Stromal cell of bone marrow (primary cell): ENCODE measurements at places on chromosomes 6 and 20.

DNA sequence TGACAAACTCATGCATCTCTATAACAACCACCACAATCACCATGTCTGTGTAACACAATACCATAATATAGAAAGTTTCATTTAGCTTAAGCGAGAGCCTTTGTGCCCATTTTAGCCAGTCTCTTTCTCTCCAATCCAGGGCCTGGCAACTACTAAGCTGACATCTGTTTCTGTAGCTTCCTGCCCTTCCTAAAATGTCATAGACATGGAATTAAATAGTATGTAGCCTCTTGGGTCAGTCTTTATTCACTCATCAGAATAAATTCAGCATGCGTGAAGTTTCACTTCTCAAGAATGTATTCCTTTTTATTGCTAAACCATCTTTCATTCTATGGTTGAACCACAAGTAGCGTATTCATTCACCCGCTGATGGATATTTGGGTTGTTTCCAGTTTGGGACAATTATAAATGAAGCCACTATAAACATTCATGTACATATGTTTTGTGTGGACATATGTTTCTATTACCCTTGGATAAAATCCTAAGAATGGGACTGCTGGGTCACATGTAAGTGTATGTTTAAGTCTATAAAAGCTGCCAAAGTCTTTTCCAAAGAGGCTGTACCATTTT, 1.7 kb upstream of the TREM2 start:
- DNase-seq: no peak

DNA sequence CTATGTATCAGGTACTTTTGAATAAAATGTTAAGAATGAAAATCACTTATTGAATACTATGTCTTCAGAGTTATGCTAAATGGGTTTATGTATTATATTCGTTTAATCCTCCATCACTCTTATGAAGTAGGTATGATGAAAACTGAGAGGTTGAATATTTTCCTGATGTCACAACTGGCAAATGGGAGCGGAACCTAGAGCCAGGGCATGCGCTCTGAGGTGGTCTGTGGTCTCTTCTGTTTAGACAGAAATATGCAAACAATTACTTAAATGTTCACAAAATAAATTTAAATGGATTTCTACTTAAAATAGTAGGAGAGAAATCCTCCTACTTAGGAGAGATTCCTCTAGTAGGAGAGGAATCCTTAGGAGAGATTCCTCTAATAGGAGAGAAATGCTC, 21.3 kb upstream of the UTRN start:
- DNase-seq: no peak

DNA sequence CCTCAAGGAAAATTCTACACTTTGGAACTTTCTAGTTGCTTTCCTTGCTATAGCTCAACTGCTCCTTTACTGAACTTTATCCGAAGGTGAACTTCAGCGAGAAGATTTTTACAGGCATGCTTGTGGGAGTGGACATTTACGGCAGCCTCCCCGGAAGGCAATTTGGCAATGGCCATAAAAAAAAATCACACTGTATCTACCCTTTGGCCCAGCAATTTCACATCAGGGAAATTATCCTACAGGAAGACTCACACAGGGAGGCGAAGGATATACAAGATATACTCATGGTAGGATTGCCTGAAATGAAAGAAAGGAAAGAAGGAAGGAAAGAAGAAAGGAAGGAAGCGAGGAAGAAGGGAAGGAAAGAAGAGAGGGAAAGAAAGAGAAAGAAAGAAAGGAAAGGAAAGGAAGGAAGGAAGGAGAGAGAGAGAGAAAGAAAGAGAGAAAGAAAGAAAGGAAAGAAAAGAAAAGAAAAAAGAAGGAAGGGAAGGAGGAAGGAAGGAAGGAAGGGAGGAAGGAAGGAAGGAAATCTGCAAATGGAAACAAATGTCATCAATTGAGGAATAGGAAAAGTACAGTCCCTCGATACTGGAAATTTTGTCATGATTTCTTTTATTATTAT, 25.7 kb downstream of the OVOL2 start:
- DNase-seq: no peak

GRCh38 chr6:100461917-100462705, 2.6 kb downstream of the SIM1 start:
- DNase-seq: no peak

DNA sequence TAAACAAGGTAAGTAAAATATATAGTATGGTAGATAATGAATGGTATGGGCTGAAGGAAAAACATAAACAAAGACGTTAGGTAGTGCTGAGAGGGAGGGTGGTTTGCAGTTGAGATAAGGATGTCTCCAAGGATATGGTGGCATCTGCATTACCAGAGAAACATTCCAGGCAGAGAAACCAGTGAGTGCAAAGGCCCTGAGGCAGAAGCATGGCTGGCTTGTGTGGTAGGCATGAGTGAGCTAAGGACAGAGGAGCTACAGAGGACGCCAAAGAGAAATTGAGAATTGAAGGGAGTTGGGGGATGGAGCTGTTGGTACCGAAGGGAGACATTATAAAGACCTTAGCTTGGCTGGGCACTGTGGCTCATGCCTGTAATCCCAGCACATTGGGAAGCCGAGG, 18.4 kb upstream of the TFAP2A start:
- no peak for DNase-seq
